Breast epithelium (tissue), 4 donors: ENCODE measurements at places on chromosomes 12 and 14. TPM values are rescaled to one million over a fixed set of nuclear protein-coding genes. Genes with fewer than 3 reads are reported as not detected.

Gene CLEC4A
- 2.5 TPM for total RNA-seq

DNA sequence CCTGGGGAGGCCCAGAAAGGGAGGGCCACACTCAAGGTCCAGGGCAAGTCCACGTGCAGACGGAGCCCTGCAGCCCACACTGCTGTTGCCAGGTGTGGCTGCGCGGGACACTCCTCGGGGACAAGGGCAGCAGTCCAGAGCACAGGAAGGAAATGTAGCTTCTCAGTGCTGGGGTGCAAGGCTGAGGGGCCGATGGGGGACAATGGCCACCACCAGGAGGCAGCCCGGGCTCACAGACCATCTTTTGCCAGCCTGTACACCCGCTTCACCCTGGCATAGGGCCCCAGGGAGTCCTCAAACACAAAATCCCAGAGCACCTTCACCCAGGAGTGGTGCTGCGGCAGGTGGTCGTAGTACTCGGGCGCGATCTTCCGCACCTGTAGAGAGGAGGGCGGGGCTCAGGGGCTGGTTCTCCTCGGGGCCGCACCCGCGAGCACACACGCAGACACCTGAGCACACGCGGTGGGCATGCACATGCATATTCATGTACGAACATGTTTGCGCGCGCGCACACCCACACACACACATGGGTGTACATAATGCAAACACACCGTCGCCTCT lies 12.8 kb downstream of the DEGS2 start:
- H3K27me3 ChIP-seq, result no peaks in the 10 kb centered on the region
- no peak overlapping the region for H3K4me3 ChIP-seq
- DNase-seq, result no peak
- H3K4me1 ChIP-seq, result peaks cover 29% of the 10 kb centered on the region
- no peaks in the 10 kb centered on the region for H3K36me3 ChIP-seq
- H3K27ac ChIP-seq, result no peak overlapping the region

Gene RBMS2
- 27.2 TPM for total RNA-seq

DNA sequence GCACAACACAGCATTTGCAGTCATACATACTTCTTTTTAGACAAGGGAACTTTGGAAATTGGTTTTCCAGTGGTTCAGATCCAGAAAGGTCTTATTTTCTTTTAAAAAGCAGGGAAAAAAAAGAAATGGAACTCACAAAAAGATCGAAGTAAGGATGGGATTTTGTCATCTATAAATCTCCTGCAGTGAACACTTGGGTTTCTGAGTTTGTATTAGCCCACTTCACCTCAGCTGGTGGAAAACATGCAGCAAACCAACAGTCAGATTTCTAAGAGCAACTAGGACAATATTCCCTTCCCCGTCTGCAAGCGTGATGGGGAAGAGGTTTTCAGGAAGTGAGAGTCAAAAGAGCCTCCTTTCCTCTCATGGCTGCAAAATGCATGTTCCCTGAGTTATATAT lies 4.6 kb downstream of the MYF5 start:
- H3K4me1 ChIP-seq, result no peaks in the 10 kb centered on the region
- no peak overlapping the region for H3K4me3 ChIP-seq
- H3K27me3 ChIP-seq, result peaks cover 6% of the 10 kb centered on the region

DNA sequence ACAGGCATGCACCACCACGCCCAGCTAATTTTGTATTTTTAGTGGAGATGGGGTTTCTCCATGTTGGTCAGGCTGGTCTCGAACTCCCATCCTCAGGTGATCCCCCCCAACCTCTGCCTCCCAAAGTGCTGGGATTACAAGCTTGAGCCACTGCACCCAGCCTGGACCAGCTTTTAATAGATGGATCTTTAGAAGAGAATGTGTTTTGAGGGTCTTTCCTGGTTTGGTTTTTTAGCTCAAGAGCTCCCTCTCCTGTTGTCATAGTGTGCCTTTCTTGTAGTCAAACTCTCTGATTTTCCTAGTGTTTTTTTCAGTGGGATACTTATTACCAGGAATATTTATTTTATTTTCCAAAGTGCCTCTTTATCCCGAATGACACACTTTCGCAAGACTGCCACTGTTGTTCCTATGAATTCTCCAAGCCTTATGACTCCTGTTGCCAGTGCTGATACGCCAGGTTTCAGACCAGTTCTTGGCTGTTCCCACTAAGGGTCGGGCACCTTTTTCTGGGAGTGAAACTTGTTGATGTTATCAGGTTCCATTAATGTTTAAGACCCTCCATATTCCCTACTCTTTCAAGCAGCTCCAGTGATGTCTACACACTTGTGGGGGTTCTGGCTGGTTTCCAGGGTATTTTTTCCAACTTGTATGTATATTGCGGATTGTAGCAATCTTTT lies 31.5 kb upstream of the LIMA1 start:
- no peak for DNase-seq
- no peak overlapping the region for H3K27ac ChIP-seq
- H3K4me1 ChIP-seq, result no peaks in the 10 kb centered on the region
- H3K4me3 ChIP-seq, result no peak overlapping the region
- H3K36me3 ChIP-seq, result no peaks in the 10 kb centered on the region

DNA sequence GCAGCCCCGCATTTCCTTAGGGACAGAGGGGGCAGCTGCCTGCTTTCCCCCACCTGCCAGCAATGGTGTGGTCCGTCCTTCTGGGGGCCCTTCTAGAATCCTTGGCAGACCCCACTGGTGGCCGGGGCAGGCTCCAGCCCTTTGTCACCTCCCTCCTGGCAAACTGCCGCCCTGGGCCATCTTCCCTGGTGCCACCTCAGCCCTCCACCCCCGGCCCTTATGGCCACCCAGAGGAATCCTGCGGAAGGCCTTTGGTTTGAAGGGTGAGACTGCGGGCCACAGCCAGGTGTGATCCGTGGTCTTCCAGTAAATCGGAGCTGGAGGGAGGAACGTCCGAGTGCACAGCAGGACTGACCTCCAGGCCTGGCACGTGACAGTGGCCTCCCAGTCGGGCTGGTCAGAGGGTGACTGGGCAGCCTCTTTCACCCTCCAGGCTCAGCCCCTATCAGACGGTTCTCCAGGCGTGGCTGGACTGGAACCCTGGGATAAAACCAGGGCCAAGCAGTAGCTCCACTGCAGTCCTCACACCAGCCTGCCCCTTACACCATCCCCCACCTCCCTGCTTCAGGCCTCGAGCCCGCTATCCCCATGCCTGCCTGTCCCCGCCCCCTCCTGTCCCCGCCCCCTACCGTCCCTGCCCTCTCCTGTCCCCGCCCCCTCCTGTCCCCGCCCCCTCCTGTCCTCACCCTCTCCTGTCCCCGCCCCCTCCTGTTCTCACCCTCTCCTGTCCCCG lies 12.4 kb downstream of the FBRSL1 start:
- no peak overlapping the region for H3K27ac ChIP-seq

Gene MANSC4
- not detected for total RNA-seq
